ENCODE measurements at places on chromosomes 13 and 19.

GRCh38 chr13:75618308-75618707 lies 17.8 kb upstream of the LMO7 start:
- DNase-seq: no peak

GRCh38 chr19:3603121-3603811 lies 3.4 kb downstream of the TBXA2R start:
- DNase-seq: no peak

- DNase-seq: no peak
Measured at GRCh38 chr13:37364956-37365355, 233.6 kb downstream of the POSTN start.

DNA sequence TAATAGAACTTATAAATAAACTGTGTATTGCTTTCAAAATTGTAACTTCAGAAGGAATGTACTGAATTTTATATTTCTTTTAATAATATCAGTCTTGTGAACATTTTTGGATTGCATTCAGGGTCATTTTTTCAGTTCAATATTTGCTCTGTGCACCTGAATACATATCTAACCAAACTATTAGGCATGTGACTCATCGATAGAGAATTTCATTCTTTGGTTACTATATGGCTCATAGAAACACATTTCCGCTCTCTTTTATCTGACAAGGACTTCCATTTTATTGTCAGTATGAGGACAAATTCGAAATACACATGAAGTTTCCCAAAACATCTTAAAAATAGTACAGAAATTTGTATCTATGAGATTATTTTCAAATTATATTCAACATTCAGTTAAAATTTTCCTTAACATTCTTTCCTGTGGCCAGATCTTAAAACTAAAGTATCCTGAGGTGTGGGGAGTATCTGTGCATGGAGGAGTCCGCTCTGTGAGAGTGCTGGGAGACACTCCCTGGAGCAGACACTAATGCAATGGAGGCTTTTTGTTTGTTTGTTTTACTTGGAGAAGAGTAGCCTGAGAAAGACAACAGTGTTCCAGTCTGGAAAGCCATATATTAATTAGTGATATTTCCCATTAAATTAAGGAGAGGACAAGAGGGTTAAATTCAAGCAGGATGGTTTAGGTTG lies 483.6 kb downstream of the PCDH20 start:
- DNase-seq: no peak

DNA sequence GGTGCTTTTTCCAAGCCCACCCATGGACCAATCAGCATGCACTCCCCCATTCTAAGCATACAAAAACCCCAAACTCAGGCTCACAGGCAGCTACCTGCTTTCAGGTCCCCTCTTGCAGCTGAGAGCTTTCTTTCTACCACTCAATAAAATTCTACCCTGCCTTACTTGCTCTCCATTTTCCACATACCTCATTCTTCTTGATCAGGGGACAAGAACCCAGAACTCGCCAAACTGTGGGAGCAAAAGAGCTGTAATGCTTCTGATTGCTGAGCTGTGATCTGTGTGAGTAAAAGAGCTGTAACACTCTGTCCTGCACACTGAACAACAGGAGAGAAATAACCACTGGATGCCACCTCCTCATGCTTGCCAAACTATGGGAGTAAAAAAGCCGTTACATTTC lies 972.1 kb downstream of the SLITRK5 start:
- no peak for DNase-seq
